ENCODE measurements at places on chromosomes 5 and 9.

GRCh38 chr5:106523852-106524251, 1146.9 kb downstream of the EFNA5 start:
- no peak for DNase-seq

- DNase-seq, result no peak
These were observed 74.2 kb upstream of the FRRS1L start for GRCh38 chr9:109241207-109241606.

DNA sequence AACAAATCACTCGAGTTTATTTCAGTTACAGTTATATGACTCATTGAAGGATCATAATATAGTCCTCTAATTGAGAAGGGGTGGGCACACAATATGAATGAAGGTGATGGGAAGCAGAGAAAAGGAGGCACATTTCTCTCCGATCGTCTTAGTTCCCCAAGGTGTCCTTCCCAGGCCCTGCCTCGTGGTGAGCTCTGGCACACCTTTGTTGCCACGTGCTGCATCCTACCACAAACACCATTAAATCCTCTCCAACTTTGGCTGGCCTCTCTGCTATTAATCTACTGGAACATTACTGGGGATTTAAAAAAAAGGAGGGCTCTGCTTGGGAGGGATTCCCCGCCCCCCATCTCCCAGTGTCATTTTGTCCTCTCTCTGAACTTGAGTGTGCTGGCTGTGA, 42.9 kb downstream of the CDH6 start:
- no peak for DNase-seq

GRCh38 chr5:102649731-102650130, 105.4 kb upstream of the PAM start:
- DNase-seq, result no peak

- DNase-seq, result no peak
These were observed 8.9 kb upstream of the ZNF474 start for GRCh38 chr5:122120493-122120892.

DNA sequence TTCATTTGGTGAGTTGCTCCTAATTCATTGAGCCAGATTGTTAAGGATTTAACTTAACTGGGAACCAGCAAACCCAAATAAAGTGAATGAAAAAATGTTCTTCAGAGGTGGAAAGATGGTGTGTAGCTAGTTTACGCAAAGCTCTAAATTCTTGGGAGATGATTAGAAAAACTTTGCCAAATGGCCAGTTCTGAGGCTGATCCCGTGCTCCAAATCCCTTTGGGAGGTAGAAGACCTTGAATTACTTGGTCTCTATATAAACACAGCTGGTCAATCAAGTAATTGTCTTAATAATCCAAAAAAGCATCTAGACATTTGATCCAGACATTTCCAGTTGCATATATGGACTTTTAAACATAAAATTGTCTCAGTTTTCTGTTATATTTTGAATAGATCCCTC, 11.4 kb downstream of the ACTL7B start:
- no peak for DNase-seq

DNA sequence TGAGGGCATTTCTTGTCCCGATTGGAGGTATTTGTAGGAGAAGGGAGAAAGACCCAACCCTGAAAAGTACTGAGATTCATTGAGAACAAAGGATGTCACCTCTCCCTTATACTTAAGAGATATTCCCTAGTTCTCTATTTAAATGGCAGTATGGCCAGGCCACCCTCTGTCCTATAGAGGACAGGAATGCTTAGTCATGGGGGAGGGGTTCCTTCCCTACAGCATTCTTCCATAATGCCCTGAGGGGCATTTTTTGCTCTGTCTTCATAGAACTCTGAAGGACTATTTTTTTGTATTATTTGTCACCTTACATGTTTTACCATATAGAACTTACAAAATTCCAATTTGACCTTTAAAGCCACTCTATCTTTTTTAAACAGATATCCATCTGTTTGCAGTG, 176.3 kb downstream of the TMEM161B start:
- DNase-seq, result no peak

DNA sequence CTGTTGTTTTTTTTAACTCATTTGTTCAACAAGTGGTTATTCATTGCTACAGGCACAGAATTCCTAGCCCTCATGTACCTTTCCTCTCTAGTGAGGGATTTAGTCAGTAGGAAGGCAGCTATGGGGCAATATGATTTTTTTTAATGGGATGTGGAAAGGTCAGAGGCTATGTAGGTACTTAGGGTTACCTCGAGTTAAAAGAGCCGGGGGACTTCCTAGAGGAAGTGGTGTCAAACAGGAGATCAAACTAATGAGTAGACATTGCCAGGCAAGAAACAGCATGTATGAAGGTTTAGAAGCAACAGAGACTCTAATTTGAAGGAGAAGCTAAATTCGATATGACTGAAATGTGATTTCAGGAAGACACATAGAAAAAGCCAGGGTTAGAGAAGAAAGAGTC, 50.7 kb downstream of the ITGA2 start:
- DNase-seq, result no peak

GRCh38 chr9:6895754-6896153, 138.0 kb downstream of the KDM4C start:
- no peak for DNase-seq

DNA sequence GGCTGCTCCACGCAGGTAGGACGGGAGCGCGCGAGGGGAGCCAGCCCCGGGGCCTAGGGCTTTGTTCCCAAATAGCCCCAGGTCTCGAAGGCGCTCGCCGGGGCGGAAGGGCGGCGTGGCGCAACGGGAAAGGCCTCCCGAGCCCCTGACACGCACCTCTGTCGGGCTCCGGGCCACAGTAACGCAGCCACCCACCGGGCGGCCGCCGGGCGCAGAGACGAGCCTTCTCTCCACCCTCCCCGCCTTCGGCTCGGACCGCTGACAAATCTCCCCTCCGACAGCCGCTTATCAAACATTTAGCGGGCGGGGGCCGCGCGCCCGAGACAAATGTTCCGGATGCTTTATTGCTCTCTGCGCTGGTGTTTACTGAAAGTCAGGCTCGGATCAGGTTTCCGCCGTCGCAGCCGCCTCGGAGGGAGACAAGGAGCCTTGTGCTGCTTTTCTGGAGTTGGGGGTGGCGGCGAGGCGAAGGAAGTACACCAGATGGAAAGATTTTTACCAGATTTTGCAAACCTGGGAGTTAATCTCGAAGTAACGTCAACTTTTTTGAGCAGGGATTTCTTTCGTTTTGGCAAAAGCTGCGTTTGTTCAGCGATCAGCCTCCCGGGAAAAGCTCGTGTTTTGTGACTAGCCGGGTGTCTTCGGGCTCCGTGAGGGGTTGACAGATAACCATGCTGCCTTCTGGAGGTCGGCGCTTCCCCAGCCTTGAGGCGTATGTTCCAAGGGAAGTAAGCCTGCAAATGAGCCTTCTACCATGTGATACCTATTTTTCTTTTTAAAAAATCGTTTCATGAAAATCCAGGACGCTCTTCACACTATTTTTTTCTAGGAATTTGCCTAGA, 950 bp downstream of the RGMB start:
- DNase-seq, result peak; percentile 36

DNA sequence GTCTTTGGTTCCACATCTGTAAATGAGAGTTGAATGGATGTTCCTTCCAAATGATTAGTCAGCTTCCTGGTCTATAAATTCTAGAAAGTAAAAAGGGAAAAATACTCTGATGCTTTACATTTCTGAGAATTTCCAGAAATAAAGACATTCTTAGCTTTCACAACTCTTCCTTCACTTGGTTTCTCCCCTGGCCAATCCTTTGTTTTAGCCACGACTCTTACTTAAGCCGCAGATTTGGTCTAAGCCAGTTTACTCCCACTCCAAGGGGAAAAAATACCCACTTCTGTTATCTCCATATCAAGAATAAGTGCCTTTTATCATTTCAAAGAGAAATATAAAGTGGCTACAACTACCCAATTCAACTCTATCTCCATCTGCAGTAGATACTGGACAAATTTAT, 29.7 kb downstream of the PWWP2A start:
- no peak for DNase-seq

Measured in stimulated activated CD4-positive, alpha-beta T cell treated with anti-CD3 and anti-CD28 coated beads, Interleukin-1b, Interleukin-23, amount 100 ng/mL, for 4 hours (primary cell).